Activated CD8-positive, alpha-beta T cell treated with anti-CD3 and anti-CD28 coated beads for 36 hours (primary cell): ENCODE measurements at places on chromosomes 4 and X. TPM values are rescaled to one million over a fixed set of nuclear protein-coding genes. Genes with fewer than 3 reads are reported as not detected.

- no peak overlapping the region for H3K27ac ChIP-seq
- H3K27me3 ChIP-seq, result no peaks in the 10 kb centered on the region
- H3K4me1 ChIP-seq, result no peaks in the 10 kb centered on the region
- no peaks in the 10 kb centered on the region for H3K36me3 ChIP-seq
- DNase-seq, result no peak
These were observed 289.7 kb downstream of the STK32B start for GRCh38 chr4:5340991-5341451.

GRCh38 chrX:153395613-153396319 is 5.4 kb downstream of the PNMA6E start:
- no peak overlapping the region for H3K4me3 ChIP-seq
- H3K27me3 ChIP-seq, result no peaks in the 10 kb centered on the region
- H3K27ac ChIP-seq, result no peak overlapping the region
- no peak for DNase-seq

DNA sequence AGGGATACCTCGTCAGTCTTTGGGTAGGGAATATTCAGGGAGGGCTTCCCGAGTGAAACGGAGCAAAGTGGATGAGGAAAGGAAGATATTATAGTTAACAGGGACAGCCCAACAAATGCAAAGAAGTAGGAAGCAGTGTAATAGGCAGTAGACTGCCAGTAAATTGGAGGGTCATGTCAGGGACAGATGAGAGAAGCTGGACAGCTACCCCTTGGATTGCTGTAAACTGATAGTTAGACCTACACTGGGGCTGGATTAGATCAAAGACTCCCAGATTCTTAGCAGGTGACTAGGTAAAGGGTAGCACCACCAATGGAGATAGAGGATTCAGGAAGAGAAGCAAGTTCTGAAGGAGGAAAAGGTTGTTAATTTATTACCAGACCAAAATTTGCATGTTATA is 48.0 kb downstream of the NPNT start:
- no peaks in the 10 kb centered on the region for H3K4me1 ChIP-seq
- no peak for DNase-seq
- H3K27me3 ChIP-seq, result peaks cover 2% of the 10 kb centered on the region
- no peak overlapping the region for H3K27ac ChIP-seq

GRCh38 chr4:166896254-166896653 is 338.0 kb downstream of the SPOCK3 start:
- H3K27ac ChIP-seq, result no peak overlapping the region

Gene P2RY4
- total RNA-seq, result 0.27 TPM

Gene DMRTC1
- total RNA-seq, result not detected

Gene UGT2B15
- not detected for total RNA-seq
